ENCODE measurements at places on chromosomes 5 and 9.

DNA sequence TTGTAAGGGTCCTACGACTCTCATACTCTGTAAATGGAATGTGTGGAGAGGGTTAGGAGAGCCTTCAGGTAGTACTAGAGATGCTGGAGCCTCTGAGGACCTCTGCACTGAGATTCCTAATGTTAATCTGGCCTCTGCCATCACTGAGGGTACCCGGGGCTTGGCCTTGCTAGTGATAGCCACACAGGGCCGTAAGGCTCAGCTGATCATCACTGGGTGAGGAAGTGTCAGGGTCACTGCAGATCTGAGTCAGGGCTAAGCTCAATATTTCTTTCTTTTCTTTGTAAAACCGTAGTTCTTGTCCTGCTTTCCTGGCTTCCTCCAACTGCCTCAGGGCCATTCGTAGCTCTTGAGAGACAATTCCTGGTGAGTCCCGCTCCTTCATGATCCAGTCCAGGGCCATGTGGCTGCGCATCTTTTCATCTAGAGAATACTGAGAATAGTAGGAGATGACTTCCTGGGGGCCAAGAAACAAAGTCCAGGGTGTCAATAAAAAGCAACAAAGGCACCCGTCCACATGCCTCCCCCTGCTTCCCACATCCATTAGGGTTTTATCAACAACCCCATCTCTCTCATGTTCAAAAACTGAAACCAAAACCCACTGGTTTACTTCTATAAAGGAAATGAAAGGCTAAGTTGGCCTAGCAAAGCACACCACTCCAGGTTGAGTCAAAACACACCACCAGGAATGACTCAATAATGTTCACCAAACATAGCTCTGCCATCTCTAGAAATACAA, 47.7 kb downstream of the LIX1 start:
- DNase-seq: no peak

DNA sequence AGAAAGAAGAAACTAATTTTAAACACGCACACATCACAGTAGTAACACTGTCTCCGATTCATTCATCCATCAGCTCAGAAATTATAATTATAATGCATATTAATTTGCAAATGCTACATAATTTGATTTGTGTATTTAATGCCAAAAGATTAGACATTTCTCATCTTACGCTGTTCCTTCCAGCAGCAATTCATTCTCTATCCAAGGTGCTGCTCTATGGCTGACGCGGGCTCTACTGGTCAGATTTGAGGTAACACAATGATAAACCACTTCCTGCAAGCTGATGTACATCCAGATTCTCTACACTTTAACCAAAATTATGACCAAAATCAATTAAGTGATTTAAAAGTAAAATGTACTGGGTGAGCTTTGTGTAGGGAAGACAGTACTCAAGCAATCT, 77.9 kb upstream of the ICE1 start:
- no peak for DNase-seq

DNA sequence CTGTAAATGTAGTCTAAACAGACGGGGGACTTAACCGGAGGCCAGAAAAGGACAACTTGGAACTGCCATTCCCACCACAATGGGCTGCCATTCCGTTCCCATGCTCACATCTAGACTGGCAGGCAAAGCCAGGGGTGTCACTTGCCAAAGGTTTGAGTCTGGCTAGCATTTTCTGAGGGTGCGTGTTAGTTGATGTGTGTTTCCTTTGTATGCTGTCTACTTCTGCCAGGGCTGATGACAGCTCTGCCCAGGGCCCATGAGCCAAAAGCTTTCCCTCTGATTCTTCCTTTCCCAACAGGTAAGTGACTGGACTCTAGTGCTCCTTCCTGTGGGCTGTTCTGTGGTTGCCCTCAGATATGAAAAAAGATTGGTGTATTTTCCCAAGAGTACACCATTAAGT, 68.0 kb downstream of the ZNF608 start:
- DNase-seq: no peak

- DNase-seq: no peak
These were observed 6.5 kb downstream of the CTNND2 start for GRCh38 chr5:11897781-11898180.

DNA sequence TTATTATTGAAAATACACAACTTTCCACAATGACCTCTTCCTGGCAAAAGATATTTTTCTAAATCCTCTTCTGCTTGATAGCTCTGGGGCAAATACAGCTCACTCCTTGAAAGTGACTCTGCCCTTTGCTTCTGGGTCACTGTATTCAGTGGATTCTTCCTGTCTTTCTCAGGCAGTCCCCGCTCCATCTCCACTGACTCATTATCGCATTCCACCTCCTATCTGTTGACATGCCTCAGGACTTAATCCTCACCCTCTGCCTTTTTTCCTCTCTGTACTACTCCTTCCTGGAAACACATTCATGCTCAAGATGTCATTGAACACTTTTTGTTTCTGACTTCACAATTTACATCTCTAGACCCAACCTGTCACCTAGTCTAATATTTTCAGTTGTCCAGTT, 8.4 kb upstream of the RGS7BP start:
- DNase-seq: no peak

GRCh38 chr5:65861830-65862241, 64.5 kb upstream of the ERBIN start:
- no peak for DNase-seq

DNA sequence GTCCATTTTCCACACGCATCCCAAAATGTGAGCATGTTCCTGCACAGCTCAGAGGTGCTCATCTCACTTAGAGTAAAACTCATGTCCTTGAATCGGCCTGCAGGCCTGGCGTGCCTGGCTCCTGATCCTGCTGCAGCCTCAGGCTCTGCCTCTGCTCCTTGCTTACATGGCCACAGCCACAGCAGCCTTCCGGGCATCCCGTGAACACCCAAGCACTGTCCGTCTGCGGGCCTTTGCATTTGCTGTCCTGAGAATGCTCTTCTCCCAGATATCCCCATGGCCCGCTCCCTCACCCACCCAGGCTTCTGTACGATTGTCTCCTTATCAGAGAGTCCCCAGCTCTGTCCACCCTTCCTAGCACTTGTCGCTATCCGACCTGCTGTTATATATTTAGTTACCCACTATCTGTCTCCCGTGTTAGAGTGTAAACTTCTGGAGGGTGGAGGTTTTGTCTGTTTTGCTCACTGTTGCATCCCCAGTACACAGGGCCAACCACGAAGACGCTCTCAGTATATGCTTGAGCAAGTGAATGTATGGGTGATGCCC, 21.9 kb downstream of the FGF18 start:
- no peak for DNase-seq

GRCh38 chr9:93194641-93195040, 10.7 kb downstream of the WNK2 start:
- no peak for DNase-seq

- no peak for DNase-seq
These were observed 4.5 kb downstream of the TJP2 start for GRCh38 chr9:69178583-69179011.

DNA sequence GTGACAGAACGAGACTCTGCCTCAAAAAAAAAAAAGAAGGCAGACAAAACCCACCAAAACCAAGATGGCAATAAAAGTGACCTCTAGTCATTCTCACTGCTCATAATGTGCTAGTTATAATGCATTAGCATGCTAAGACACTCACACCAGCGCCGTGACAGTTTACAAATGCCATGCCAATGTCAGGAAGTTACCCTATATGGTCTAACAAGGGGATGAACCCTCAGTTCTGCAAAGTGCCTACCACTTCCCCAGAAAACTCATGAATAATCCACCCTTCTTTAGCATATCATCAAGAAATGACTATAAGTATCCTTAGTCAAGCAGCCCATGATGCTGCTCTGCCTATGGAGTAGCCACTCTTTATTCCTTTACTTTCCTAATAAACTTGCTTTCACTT, 4.7 kb upstream of the BICD2 start:
- DNase-seq: no peak

DNA sequence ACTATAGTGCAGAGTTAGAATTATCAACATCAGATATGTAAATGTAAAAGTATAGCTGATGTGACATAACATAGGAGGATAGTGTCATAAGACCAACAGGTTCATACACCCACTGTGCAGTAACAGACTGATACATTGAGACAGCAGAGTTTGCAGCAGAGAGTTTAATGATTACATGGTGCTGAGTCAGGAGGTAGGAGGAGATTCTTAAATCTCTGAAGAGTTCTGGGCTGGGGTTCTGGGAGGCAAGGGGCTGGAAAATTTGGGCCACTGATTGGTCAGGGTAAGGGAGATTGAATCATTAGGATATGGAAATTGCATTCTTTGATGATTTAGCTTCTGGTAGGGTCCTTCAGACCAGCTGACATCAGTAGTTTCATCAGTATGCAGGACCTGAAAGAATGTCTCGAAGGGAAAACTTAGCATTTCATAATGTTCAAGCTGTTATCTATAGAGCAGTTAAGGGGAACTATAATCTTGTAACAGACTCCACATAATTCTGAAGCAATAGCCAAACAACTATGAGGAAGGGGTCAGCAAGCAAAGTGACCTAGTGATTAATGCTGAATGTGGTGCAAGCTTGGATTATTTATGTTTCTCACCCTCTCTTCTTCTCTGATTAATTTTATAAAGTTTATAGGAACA, 35.6 kb downstream of the CCL28 start:
- no peak for DNase-seq

GRCh38 chr5:92969191-92969780, 611.7 kb downstream of the NR2F1-AS1 start:
- no peak for DNase-seq

Measured in amygdala (tissue), 56 donors.